ENCODE measurements at places on chromosomes 2 and 18.

DNA sequence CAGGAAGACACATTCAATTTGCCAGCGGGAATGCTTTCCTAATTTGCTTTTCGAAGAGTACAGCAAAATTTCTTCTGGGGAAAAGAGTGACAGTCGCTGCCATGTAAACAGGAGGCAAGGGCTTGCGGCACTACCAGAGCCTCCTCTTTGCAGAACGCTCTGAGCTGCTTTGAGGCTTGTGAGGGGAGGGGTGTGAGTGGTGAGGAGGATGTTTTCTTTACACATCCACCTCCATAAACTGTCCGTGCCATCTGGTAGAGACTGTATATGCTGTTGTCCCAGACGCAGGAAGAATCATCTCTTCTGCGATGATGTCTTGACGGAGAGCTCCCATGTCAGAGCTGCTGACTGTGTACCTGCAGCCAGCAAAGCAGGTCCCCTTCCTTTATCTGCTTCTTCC is 138.0 kb downstream of the SOCS6 start:
- no peak for DNase-seq

DNA sequence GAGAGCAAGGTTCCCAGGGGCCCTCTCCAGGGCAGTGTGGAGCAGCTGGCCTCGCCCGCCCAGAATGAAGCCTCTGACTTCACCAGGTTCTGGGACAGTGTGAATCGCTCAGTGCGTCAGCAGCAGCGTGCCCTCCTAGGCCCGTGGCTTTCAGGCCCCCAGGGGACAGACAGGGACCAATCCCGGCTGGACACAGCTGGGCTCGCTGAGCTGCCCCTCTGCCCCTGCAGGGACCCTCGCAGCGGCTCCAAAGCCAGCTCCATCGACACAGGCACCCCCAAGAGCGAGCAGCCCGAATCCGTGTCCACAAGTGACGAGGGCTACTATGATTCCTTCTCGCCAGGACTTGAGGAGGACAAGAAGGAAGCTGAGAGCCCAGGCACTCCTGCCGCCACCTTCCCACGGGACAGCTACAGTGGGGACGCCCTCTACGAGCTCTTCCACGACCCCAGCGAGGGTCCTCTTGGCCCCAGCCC is 7.6 kb downstream of the AMER3 start:
- DNase-seq: no peak

DNA sequence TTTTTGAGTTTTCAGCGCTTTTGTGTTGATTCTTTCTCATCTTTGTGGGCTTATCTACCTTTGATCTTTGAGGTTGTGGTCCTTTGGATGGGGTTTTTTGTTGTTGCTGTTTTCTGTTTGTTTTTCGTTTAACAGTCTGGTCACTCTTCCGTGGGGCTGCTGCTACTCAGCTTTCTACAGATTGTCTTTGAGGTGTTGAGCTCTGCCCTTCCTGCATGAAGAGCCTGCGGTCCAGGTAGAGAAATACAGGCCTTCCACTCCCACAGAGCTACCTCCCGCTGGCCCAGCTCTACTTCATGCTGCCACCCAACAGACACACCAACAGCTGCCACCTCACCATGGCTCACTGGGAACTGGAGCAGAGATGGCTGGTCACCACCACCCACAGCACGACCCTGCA is 61.7 kb upstream of the RNU4ATAC start:
- DNase-seq: no peak

GRCh38 chr2:204791230-204791629 is 246.0 kb downstream of the PARD3B start:
- no peak for DNase-seq
